ENCODE measurements at places on chromosomes 3 and 15.

DNA sequence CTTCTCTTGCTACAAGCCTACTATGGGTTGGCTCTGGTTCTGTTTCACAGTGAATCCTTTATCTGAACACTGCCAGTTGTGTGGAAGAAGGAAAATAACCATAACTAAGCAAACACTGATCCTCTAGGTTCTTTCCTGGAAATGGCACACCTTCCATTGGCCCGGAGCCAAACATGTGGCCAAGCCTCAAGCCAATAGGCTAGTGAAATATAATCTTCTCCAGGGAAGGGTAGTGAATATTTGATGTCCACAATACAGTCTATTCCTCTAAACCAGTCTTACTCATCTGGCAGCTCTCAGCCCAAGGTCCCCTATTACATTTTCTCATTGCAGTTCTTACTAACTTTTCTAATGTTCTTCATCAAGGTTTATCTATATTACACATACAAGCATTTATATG lies 921.3 kb downstream of the TUSC7 start:
- DNase-seq = no peak

GRCh38 chr15:42730135-42730534 lies 6.8 kb downstream of the CDAN1 start:
- DNase-seq = no peak

DNA sequence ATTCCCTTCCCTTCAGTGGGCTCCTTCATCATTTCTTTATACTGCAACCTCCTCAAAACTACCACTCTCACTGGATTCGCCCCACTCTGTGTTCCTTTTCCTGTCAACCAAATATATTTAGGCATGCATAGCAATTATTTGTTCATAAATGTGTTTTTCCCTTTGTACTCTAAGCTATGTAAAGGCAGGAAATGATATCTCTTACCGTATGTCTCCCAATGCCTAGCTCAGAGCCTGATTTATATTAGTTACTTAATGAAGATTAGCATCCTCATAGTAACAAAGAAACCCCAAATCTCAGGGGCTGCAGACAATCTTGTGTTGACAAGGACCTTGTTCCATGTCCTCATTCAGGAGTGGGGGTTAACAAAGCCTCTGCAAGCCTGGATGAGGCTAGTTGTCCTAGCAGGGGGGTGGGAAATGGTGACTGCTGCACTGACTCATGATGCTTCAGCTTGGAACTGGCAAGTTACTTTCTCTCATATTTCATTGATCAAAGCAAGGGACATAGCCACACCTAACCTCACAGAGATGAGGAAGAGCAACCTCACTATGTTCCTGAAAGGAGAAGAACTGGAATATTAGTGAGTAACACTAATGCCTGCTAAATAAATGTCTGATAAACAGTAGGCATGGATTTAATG lies 15.2 kb downstream of the PHLDB2 start:
- no peak for DNase-seq

DNA sequence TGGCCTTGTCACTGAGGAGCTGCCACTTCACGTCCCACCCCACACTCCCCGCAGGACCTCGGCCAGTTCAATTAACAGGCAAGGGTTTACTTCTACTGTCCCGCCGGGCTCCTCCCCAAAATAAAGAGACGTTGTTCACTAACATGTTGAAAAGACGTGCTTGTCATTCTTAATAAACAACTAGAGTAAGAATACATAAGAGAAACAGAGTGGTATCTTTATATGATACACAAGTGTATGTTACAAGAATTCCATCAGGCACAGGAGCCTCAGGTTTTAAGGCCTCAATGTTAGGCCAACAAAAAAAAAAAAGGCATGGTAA lies 326 bp upstream of the IMPDH2 start:
- DNase-seq = no peak

DNA sequence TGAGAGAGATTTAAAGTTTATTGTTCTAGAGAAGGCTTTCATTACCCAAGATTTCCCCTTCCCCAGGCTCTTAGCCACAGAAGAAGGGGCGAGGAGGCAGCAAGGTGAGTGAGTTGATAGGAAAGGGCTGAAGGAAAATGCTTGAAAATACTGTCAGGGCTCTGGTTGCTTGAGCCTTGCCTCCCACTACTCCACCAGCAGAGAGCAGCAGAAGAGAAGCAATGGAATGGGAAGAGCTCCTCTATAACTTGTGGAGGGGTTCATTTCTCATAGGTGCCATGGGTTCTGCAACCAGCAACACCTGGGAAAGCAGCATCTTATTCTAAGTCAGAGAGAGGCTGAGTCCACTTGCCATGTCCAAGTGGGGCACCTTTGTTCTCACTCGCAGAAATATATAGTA lies 184.0 kb upstream of the CNTN6 start:
- DNase-seq = no peak

DNA sequence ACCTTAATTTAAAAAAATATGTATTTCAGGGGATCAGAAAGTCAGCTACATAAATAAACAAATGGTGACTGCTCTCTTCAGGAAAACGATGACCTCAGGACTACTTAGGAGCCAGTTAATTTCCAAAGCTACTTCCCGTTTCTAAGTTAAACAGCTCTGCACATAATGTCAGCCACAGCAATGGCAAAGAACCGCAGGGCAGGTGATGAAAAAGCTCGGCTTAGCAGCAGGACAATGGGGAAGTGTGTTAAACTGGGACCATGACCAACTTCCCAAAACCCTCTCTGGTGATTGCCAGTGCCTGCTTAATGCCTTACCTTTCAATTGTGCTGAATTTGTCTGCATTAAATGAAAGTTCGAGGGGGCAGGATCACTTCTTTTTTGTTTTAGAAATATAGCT lies 258.9 kb downstream of the FHIT start:
- no peak for DNase-seq

DNA sequence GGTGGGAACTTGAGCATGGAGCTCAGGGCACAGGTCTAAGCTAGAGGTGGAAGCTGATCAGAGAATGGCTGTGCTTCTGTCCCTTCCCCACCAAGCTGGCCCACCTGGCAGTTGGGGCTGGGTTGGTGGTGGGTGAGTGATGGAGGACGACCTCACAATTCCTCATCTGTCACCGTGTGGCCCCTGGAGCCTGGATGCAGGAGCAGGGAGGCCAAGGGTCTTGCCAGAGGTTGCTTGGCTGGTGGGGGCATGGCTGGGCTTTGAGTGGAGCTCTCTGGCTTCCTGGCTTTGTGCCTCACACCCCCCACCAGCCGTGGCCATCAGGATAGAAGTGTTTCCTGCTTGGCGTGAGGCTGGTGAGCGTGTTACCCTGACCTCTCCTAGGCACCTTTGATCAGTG lies 36.0 kb downstream of the FBLN2 start:
- DNase-seq = no peak

GRCh38 chr3:177836671-177837070 lies 639.4 kb upstream of the TBL1XR1 start:
- no peak for DNase-seq

DNA sequence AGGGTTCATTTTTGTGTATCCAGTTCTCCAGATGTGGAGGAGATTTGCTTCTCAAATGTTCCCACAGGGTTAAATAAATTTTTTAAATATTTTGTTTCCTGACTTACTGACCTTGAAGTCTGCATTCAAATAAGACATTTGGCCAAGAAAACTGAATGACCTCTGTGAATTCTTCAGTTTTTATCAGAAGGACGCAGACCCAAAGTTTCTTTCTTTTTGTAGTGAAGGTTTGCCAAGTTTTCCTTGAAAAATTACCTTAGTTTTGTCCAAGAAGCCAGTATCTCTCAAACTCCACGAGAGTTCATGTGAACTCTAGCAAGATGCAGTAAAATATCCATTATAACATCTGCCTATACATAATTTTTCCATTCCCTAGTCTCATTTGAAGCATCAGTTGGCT lies 202.9 kb downstream of the ZMAT3 start:
- no peak for DNase-seq

DNA sequence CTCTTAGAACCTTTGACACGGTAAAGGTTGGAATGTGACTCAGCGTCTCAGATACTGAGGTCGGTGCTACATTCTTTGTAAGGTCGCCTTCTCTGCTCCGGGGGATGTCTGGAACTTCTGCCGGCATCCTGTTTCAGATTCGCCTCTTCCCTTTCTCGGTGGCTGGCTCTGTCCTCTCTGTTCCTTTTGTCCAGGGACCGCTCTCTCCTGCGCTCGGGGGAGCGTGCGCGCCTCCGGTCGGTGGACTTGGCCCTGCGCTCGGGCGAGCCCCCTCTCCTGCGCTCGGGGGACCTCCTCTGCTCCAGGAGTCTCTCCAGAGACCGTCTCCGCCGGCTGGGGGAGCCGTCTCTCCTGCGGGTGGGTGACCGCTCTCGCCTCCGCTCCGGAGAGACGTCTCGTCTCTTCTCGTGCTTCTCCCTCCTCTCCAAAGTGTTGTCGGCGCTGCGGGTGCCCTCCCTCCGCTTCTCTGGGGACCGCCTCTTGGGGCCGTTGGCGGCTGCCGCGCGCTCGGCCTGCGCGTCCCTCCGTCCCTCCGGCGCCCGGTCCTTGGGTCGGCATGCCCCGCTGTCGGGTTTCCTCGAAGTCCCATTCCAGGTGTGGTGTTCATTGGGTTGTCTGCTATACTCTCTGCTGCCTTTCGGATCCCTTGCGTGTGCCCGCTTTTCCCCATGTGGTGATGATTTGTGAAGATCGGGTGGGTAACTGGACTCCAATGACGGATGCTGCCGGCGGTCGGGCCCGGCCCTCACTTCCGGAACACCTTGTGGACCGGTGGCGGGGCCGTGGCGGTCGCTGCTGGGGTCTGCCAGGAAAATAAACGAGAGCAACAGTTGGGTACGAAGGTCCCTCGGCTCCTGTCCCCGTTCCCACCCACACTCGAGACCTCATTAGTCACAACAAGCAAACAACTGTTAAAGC lies 668.8 kb upstream of the ADAMTS9 start:
- no peak for DNase-seq

DNA sequence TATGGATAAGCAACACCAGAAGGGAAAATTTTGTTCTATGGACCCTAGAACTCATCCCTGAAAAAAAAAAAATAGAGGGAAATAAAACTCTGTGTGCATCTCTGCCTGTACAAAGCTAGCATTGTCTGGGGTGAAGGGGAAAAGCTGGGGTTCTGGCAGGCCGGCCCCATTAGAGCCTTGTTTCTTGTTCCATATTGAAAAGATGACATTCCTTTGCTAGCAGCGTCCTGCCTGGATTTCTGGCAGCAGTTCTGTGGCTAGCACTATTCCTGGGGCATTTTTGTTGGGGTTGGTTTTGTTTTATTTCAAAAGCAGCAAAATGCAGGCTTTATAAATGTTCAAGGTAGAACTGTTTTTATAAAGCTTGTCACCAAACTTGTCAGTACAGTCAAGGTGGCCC lies 45.2 kb downstream of the RARB start:
- DNase-seq = no peak

GRCh38 chr3:66483006-66483405 lies 17.8 kb downstream of the LRIG1 start:
- no peak for DNase-seq

DNA sequence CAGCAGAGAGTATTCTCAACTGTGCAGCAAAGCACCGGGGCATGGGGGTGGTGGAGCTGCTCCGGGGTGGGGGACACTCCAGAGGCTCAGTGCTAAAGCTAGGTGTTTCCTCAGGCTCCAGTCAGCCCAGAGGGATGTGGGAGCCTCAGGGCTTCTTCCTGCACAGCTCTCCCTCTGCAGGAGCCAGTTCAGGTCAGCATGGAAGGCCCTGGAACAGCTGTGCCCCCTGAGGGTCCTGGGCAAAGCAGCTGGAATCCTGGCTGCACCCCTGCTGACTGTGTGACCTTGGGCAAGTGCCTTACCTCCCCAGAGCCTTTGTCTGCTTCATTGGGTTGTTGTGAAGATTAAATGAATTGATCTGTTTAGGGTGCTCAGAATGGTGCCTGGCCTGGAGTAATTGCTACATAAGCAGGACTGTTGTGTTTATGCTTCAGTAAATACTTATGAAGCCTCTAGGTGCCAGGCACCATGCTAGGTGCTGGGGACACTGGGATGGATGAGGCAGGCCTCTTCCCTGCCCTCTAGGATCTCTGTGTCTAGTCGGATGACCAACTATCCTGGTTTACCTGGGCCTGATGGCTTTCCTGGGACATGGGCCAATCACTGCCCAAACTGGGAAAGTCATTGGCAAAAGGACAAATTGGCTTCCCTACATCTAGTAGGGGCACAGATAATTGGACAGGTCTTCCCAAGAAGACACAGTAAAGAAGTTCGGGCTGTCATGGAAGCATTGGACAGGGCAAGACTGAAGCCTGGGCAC lies 64.2 kb upstream of the LCTL start:
- DNase-seq = no peak

DNA sequence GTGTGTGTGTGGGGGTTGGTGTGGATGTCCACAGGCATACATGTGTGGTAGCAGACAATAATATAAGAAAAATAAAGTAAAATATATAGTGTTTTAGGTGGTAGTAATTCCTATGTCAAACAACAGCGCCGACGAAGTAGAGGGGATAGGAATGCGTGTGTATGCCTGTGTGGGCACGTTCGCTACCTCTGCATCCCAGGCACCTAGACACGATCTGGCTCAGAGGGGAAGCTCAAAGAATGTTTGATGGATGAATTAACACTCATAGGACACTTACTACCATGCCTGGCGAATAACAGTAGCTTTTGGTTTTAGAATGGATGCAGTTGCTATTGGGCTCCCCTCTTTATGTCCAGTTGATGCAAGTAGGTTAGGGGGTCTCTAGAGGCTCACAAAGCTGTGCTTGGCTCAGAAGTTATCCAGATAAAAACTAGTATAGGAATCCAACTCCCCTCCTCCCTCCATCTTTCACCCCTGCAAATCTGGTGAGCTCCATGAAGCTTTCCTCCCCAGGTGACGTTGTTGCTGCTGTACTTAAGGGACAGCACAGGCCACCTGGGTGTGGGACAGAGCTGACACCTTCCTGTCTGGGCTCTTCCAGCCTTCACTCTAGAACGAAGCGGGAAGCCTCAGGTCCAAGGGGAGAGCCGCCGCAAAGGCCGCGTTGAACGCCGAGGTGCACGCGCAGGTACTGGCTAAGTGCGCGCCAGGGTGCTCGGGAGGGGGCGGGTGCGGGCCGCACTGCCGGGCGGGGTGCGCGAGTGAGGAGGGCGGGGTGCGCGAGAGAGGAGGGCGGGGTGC lies 192.6 kb upstream of the LYSMD4 start:
- DNase-seq = peak; percentile 50

GRCh38 chr3:16270855-16271254 lies 5.8 kb downstream of the OXNAD1 start:
- DNase-seq = no peak

- DNase-seq = no peak
These were observed 24.7 kb upstream of the SHF start for GRCh38 chr15:45212493-45212892.

DNA sequence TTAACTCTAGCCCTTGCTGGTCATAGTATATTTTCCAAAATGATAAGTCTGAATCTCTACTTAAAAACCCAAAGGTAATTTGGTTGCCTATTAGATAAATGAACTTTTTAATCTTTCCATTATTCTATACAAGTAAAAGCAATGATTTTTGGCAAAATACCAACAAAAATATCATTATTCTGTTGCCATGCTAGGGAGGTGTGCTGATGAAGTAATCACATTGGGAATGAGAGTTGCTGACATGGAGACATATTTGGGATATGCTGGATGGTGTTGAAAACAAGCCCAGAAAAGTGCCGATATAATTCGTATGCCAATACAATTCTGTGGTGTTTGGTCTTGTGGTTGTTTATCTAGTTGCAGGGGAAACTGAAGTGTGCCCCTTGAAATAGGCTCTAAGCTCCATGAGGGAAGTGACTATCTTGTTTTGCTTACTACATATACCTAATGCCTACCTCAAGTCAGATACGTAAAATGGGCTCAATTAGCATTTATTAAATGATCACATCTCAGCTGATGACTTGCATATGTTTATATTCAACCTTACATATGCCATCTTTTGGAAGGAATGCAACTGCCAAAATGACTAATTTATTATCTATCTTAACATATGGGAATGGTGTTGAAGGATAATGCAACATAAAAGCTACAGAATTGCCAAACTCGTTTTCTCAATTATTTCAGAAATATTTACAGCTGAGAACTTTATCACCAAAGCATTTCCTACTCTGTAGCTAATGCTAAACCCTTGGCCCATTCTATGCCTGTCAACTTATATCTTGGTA lies 5.8 kb downstream of the TOPBP1 start:
- DNase-seq = no peak
